ENCODE measurements at places on chromosomes 5 and 9. TPM values are rescaled to one million over a fixed set of nuclear protein-coding genes. Genes with fewer than 3 reads are reported as not detected.

GRCh38 chr5:77155179-77155785 lies 55.2 kb upstream of the PDE8B start:
- no peak for DNase-seq

DNA sequence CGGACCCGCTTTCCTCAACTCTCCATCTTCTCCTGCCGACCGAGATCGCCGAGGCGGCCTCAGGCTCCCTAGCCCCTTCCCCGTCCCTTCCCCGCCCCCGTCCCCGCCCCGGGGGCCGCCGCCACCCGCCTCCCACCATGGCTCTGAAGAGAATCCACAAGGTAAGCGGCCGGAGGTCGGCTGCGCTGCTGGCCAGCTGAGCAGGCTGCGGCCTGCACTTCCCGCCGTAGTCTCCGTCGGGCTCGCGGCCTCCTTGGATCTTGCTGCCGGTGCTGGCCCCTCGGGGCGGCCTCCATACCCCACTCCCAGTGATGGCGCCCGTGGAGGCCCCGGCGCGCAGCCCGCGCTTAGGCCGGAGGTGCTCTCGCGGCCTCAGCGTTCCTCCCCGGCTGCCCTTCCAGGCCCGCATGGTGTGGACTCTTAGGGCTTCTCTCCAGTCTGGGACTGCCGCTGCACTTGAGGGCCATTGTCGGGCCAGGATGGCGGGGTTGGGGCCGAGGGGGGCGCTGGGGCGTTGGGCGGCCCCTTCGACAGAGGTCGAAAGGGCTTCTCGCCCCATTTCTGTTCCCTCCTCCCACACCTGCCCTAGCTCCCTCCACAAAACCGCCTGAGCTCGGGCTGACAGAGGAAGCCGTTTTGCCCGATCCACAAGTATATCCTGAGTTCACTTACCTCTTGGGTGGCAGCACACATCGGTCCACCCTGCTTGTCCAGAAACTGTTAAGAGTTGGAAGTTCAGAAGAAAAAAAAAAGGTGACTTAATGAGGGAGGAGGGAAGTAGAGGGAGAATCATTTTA lies 714 bp downstream of the UBE2D2 start:
- DNase-seq, result no peak

DNA sequence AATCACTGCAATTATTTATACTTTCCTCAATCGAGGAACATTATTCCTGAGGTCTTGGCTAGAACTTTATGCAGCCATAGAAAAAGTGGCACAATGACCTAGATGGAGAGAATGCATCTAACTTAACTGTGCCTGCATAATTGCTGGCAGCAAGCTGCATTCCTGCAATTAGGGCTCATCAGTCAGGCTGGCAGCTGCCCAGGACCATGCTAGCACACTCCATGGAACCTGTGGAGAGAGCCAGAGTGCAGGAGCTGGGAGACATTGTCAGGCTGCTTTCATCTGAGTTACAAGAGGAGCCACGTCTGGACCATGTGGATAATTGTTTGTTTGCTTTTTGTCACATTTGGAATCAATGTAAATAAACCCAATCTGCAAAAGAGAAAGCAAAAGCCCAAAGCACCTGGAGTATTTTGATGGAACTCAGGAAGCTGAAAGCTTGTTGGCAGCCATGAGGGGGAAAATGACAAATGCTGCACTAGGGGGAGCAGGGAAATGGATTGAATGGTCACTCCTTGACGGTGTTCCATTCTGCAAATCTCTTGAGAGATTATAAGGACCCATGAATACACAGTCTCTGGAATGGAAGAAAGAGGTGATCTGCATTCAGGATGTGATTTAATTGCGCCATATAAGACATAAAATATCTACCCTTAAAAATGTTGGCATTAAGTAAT lies 839.9 kb downstream of the MAT2B start:
- DNase-seq, result no peak

- peak; percentile 6 for DNase-seq
Observed at GRCh38 chr5:145056800-145057199, 778.3 kb downstream of the PRELID2 start.

GRCh38 chr5:17425385-17426070 lies 72.5 kb upstream of the TAF11L2 start:
- DNase-seq, result no peak

DNA sequence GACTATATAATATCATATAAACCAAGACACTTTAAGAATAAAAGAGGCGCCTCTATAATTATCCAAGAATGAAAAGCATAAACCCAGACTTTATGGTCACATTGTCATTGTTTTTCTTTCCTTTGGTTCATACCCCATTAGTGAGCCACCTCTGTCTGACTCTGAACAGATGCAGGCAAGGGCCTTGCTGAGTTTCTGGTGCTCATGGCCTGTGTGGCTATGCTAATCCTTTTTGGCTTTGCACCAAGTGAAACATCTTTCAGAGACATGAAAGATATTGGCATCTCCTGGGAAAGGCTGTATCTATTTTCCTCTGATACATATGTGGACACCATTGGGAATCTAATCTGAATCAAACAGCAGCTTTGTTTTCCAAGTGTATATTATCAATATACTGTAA lies 222.5 kb downstream of the CHSY3 start:
- no peak for DNase-seq

DNA sequence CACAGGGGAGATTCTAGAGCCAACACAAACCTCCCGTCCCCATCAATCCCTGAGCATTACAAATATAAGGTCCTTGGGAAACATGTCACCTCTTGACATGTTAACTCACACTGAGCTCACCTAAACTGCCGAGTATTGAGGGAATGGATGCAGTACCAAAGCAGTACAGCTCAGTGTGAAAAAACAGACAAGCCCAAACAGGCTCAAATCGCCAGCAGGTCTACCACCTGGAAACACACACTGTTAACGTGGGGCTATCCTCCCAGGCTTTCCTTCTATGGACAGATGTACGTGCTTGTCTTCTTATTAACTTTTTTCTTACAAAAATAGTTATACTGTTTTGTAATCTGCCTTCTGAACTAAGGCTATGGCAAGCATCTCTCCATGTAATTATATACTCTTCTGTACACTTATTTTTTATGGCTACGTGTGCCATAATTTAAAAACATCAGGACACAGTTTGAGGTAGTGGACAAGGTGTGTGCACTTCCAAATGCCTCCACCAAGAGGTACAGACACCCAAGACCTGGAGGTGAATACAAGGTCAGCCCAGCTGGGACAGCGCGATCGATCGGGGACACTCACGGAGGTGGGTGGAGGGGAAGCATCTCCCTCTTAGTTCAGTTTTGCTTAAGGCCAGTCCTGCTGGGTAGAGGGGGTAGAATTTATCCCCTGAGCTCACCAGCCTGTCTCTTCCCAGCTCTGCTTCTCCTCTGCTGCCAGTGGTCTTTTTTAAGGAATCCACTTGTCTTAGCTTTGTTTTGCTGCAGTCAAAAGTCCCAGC lies 76.5 kb downstream of the DAP start:
- no peak for DNase-seq

DNA sequence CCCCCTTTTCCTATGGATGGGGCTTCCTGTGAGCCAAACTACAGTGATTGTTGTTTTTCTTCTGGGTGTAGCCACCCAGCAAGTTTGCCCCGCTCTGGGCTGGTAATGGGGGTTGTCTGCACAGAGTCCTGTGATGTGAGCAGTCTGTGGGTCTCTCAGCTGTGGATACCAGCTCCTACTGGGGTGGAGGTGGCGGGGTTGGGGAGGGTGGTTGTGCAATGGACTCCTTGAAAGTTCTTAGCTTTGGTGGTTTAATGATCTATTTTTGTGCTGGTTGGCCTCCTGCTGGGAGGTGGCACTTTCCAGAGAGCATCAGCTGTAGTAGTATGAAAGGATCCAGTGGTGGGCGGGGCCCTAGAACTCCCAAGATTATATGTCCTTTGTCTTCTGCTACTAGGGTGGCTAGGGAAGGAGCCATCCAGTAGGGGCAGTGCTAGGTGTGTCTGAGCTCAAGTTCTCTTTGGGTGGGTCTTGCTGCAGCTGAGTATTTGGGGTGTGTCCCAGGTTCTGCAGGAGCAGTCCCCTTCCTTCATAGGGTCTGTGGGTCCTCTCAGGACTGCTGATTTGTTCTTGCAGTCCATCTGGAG lies 275.6 kb upstream of the PAPPA start:
- no peak for DNase-seq

GRCh38 chr5:1997640-1998347 lies 115.1 kb upstream of the IRX4 start:
- DNase-seq, result no peak

GRCh38 chr5:63401436-63402046 lies 560.7 kb downstream of the HTR1A start:
- DNase-seq, result peak; percentile 18

DNA sequence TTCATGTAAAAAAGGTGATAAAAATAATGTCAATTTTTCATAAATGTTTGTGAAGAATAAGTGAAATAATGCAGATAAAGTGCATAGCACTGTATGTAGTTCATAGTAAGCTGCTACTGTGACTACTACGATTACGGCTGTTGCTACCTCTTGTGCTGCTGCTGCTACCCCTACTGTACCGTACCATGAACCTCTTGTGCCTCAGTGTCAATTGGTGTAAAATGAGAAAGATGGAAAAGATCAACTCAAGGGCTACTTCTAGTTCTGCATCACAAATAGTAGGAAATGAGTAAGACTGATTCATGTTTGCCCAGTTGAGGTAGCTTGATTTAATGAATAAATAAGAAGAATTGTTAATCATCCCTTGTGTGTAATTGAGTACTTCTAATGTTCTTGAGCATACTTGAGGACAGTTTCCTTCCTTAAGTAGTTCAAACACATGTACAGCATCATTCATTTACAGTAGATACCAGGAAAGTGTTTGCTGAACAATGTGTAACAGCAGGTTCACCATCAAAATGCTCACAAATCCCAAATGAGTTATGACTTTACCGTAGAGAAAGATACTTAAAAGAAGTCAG lies 200.0 kb upstream of the ATP10B start:
- DNase-seq, result no peak

GRCh38 chr5:125484742-125485641 lies 738.6 kb upstream of the ZNF608 start:
- DNase-seq, result peak; percentile 68

DNA sequence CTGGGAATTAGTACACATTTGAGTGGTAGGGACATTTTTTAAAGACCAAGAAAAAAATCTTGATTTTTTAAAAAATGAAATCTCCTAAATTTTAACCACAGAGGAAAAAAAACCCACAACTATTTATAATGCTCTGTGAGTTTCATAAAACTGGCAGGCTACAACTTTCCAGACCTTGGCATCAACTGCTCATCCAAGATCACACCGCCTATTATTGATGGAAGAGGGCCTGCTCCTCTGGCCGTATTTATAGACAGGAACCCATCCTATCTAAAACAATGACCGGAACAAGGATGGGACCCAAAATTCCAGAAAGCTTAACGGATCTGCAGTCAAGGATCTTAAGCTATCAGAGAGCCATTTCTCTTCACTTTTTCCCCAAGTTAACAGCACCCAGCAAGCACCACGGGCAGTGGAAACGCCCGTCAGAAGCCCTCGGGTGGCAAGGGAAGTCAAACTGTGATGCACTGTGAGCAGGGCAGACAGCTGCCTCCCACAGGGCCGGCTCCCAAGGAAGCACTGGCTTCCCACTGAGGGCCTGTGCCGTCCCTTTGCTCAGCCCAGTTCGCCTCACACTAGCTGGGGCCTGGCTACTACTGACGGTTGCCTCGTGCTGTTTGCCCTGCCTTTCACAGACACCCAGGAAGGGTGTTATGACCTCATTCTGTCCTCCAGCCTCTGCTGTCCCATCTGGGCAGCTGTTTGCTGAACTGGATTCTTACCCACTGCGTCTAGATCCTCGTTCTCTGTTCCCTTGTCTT lies 62.8 kb downstream of the CDC14B start:
- no peak for DNase-seq

GRCh38 chr9:108512426-108513173 lies 343.2 kb downstream of the ACTL7B start:
- peak; percentile 36 for DNase-seq

GRCh38 chr5:71589903-71590302 lies 2.8 kb downstream of the MCCC2 start:
- no peak for DNase-seq

DNA sequence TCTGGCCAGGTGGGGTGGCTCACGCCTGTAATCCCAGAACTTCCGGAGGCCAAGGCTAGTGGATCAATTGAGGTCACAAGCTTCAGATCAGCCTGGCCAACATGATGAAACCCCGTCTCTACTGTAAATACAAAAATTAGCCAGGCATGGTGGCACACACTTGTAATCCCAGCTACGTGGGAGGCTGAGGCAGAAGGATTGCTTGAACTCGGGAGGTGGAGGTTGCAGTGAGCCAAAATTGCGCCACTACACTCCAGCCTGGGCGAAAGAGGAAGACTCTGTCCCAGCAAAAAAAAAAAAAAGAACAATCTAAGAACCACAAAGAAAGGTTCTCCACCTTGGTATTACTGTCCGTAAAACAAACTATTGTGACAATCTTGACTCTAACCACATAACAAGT lies 9.7 kb downstream of the MYO10 start:
- no peak for DNase-seq

- no peak for DNase-seq
Observed at GRCh38 chr5:139958432-139959148, 84.5 kb downstream of the NRG2 start.

DNA sequence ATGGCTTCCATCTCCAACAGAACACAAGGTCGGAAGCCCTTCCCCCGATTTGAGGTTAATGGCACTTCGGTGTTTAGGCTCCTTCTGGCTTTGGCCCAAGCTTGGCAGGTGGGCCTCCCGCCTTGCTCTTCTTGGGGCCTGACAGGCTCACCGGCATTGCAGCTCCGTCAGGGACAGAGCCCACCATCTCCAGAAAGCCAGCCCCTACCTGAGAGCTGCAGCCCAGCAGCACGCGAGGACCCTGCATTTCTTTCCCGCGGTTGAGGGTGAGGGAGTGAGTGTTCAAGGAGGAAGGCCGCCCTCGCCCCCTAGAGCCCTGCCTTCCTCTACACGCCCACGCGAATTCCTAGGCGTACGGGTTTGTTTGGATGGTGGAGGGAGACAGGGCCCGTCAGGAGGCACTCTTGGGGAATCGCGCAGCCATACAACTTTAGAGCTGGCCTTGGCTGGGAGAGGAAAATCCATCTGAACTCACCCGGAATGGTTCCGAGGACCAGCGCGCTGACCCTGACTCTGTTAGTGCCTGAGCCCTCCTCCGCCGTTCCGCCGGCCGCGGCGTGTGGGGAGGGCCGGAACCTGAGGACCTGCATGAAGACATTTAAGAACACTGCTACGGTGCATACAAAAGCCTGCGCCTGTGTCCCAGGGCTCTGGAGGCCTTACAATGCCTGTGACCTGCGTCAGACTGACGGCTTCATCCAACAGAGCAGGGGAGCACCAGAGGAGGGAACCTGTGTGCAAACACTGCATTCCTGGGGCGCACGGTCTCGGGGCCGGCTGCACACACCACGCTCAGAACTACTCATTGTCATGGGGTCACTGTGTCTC lies 73.8 kb downstream of the MRPL36 start:
- DNase-seq, result no peak

- DNase-seq, result no peak
Observed at GRCh38 chr5:157486861-157487260, 26.8 kb downstream of the NIPAL4 start.

The MCTP1 gene
- total RNA-seq, result 38.8 TPM

The GAS1 gene
- total RNA-seq, result 0.77 TPM

The IPPK gene
- total RNA-seq, result 17.6 TPM

The RNF224 gene
- total RNA-seq, result not detected

The ANKRD31 gene
- total RNA-seq, result under 0.01 TPM

The NUDT12 gene
- total RNA-seq, result 4.2 TPM

The CCDC192 gene
- not detected for total RNA-seq

The GTF3C5 gene
- 37.4 TPM for total RNA-seq

The PCDHGC5 gene
- total RNA-seq, result 0.51 TPM

The ZNF366 gene
- 1.9 TPM for total RNA-seq

All from dermis microvascular lymphatic vessel endothelial cell (primary cell).